Peyer's patch (tissue), 4 donors: ENCODE measurements at places on chromosomes 13 and 19. TPM values are rescaled to one million over a fixed set of nuclear protein-coding genes. Genes with fewer than 3 reads are reported as not detected.

GRCh38 chr13:21573920-21574712 is 29.9 kb downstream of the MICU2 start:
- no peak for DNase-seq

GRCh38 chr19:33296488-33296971 is 5.8 kb downstream of the CEBPA start:
- DNase-seq = peak; percentile 15

GRCh38 chr13:71808708-71809107 is 58.3 kb downstream of the DACH1 start:
- DNase-seq = no peak

- DNase-seq = no peak
Measured at GRCh38 chr13:47908197-47908902, 92.7 kb downstream of the SUCLA2 start.

- DNase-seq = no peak
Measured at GRCh38 chr13:37090912-37091311, 14.6 kb downstream of the CSNK1A1L start.

- no peak for DNase-seq
Measured at GRCh38 chr13:32629866-32630265, 43.6 kb downstream of the PDS5B start.

The CCDC169 gene
- total RNA-seq = not detected

The LILRB5 gene
- total RNA-seq = 17.6 TPM
